ENCODE measurements at places on chromosomes 11 and 22. TPM values are rescaled to one million over a fixed set of nuclear protein-coding genes. Genes with fewer than 3 reads are reported as not detected.

SPTBN2 gene
- 6.6 TPM for total RNA-seq

DNA sequence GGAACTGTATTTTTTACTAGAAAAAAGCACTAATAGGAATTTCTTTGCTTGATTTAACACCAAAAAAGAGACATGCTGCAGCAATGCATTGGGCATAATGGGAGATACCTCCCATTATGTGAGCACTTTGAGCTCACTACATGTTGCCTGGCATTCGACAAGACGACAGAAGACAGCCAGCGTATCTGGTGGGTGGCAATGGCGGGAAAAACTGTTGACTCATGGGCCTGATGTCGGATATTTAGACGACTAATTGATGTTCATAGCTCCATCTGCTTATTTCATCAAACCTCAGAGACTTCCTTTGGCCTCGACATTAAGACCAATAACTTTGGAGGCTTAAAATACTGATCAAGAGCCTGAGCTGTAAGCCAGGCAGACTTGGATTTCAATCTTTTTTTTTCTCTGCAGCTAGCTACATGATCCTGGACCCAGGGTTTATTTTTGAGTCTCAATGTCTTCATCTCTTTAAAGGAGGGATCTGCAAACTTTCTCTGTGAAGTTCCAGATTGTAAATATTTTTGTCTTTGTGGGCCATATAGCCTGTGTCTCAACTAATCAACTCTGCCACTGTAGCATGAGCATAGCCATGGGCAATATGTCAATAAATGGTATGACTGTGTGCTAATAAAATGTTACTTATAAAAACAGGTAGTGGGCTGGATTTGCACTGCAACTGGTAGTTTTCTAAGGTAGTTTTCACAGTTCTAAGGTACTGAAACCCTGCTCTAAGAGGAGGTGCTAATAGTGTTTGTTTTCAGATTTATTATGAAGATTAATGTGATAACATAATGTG, 375.1 kb downstream of the METTL15 start:
- no peak for DNase-seq

GRCh38 chr11:21865541-21865940, 327.3 kb upstream of the ANO5 start:
- no peak for DNase-seq

DNA sequence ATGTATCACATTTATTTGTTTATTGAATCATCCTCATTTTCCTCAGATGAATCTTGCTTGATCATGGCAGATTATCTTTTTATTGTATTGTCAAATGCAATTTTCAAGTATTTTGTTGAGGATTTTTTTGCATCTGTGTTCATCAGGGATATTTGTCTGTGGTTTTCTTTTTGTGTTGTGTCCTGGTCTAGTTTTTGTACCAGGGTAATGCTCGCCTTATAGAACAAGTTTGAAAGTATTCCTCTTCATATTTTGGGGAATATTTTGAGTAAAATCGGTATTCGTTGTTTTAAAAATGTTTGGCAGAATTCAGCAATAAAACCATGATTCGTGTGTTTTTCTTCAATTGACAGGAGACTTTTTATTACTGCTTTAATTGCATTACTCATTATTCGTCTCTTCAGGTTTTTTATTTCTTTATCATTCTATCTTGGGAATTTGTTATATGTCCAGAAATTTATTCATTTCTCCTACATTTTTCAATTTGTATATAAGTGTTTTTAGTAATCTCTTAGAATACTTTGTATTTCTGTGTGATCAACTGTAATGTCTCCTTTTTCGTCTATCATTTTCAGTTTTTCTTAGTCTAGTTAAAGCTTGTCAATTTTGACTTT, 113.4 kb upstream of the SERPIND1 start:
- DNase-seq = no peak

- no peak for DNase-seq
These were observed 31.7 kb upstream of the APLP2 start for GRCh38 chr11:130037881-130038585.

WT1 gene
- total RNA-seq = 0.98 TPM

MRGPRX1 gene
- total RNA-seq = not detected

All from sciatic nerve (tissue), 2 donors.